AG08395 (cell line): ENCODE measurements at places on chromosomes 7 and 10.

DNA sequence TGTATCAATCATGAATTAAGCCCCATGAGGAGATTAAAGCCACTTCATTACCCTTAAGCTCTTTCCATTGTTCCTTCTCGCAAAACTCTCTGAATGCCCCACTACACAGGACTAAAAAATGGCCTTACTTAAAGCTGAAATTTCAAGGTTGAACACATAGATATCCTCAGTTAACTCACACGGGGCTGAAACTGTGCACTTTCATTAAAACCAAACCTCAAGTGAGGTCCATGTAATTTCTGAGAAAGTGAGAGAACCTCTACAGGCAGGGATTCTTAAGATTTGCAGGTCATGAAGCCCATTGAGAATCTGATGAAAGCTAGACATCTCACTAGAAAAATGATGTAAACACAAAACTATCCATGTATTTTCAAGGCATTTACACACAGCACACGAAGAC is 15.9 kb downstream of the DENND11 start:
- no peak for DNase-seq

- DNase-seq = no peak
These were observed 462.6 kb upstream of the MGMT start for GRCh38 chr10:129004398-129004797.

DNA sequence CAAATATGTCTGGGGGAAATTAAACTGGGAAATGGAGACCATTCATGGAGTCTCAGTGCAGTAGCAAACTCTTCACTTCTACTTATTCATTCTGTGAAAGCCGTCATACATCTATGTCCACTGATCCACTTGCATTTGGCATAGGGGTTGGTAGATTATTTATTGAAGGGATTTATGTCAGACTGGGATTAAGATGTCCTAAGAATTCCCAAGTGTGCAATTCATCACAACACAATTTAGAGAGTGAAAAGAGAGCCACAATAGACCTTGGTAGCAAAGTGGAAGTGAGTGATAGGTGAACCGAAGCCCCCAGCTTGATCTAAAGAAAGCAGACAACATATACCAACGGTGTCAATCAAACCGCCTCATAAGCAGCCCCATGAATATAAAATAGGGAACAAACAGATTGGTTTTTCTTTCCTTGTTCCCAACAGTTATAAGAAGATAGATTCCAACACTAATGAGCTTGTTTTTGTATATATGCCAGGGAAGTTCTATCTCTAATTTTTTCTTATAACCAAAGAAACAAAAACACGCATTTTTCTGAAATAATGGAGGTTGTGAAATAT is 234.3 kb downstream of the CACNA2D1 start:
- no peak for DNase-seq

DNA sequence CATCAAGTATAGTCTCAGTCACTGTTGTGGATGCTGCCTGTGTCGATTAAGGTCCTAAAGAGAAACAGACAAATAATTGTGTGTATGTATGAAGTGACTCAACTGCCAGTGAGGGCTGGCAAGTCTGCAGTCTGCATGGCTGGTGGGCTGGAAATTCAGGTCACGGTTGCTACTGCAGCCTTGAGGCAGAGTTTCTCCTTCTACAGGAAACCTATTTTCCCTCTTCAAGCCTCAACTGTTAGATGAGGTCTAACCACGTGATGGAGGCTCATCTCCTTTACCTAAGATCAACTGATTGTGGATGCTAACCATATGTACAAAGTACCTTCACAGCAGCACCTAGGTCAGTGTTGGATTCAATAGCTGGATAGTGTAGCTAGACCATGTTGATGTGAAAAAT is 29.9 kb downstream of the MBL2 start:
- DNase-seq = no peak

DNA sequence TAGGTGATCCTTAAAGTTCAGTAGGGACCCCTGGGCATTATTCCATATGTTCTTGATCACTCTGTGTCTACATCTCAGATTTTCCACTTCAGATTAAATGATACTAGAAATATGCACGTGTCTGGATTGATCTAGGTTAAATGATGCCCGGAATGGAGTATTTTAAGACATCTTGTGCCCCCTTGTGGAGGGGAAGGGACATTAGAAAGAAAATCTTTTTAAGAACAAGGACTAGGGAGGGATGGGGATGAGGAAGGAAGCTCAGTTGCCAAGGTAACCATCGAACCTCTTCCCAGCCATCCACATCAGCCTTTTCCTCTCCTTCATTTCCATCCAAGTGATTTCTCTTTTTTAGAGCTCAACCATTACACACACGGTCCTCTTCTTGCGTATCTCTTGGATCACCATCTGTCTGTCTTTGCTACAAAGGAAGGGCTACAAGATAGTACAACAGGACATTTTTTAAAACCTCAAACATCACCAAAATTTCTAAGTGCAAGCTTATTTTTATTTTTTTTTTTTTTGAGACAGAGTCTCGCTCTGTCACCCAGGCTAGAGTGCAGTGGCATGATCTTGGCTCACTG is 40.5 kb downstream of the PRSS2 start:
- DNase-seq = peak; percentile 55

GRCh38 chr7:91396-92175 is 100.8 kb upstream of the FAM20C start:
- no peak for DNase-seq

- DNase-seq = no peak
These were observed 185.4 kb downstream of the JCAD start for GRCh38 chr10:29873941-29874484.
